ENCODE measurements at places on chromosomes 16 and 17.

DNA sequence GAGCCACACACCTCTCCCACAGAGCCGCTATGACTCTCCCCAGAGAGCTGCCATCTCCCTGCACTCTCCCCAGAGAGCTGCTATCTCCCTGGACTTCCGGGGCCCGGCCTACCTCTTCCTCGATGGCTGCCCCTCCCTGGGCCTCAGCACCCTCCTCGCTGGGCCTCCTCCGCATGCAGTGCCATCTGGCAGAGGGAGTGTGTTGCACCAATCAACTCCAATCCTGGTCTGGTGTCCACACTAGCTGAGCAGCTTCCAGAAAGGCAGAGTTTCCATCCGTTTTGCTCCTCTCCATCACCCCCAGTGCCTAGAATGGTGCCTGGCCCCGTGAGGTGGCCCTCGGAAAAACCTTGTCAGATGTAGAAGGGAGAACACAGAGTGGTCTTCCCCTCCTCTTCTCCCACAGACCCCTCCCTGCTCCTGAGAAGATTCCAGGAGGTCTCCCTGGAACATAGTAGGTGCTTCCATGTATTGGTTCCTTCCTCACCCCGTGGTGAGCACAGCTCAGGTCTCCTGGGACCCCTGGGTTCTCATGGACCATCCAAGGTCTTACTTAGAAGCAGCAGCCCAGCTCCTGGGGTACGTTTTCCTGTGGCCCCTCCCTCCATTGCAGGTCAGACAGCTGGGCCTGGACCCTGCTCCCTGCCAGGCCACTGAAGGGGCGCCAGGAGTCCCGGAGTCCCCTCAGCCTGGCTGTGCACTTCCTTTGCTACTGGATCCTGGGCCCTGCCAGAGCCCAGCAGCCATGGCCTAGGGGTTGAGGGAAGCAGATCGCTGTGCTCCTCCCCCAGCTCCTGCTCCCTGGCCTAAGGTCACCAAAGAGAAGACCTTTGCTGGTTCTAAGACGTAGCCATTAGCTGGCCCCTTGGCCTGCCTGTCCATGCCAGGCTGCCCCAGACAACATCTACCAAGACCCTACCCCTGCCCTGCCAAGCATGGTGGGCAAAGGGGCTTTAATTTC lies 233.8 kb upstream of the GSE1 start:
- DNase-seq, result no peak

DNA sequence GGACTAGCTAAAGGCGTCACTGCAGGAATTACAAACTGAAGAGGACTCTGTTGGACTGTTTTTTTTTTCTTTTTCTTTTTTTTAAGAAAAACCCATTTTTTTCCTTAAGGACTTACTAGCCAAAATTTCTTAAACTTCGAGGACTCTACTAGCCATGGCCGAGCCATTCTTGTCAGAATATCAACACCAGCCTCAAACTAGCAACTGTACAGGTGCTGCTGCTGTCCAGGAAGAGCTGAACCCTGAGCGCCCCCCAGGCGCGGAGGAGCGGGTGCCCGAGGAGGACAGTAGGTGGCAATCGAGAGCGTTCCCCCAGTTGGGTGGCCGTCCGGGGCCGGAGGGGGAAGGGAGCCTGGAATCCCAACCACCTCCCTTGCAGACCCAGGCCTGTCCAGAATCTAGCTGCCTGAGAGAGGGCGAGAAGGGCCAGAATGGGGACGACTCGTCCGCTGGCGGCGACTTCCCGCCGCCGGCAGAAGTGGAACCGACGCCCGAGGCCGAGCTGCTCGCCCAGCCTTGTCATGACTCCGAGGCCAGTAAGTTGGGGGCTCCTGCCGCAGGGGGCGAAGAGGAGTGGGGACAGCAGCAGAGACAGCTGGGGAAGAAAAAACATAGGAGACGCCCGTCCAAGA lies 878 bp downstream of the HEXIM1 start:
- peak; percentile 96 for DNase-seq

DNA sequence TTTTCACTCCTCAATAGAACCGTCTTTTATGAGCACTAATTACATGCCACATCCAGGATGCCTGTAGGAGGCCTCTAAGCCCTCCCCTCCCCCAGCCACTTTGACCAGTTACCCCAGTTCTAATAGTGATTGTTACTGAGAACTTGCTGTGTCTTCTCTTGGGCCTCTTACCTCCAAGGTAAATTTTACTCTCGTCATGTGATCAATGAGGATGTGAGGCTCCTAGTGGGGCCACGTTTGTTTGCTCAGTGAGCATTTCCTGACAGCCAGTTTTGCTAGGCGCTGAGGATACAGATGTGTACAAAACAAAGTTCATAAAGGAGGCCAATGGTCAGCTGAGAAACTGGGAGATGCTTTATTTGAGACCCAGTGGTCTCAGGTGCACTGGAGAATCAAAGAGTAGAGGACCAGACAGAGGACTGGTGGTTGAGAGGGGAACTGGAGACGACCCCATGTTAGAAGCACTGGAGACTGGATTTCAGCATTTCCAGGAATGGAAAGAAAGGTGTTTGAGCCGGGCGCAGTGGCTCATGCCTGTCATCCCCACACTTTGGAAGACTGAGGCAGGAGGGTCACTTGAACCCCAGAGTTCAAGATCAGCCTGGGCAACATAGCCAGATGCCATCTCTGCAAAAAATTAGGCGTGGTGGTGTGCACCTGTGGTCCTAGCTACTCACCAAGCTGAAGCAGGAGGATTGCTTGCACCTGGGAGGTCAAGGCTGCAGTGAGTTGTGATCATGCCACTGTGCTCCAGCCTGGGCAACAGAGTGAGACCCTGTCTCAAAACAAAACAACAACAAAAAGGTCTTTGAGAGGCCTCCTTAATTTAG lies 2.6 kb downstream of the ATP2C2 start:
- DNase-seq, result no peak

GRCh38 chr17:76266244-76266938 lies 1.2 kb downstream of the UBALD2 start:
- DNase-seq, result no peak

- no peak for DNase-seq
These were observed 5.7 kb downstream of the LLGL1 start for GRCh38 chr17:18231164-18231563.

GRCh38 chr16:88698646-88699045 lies 7.6 kb downstream of the RNF166 start:
- DNase-seq, result no peak

DNA sequence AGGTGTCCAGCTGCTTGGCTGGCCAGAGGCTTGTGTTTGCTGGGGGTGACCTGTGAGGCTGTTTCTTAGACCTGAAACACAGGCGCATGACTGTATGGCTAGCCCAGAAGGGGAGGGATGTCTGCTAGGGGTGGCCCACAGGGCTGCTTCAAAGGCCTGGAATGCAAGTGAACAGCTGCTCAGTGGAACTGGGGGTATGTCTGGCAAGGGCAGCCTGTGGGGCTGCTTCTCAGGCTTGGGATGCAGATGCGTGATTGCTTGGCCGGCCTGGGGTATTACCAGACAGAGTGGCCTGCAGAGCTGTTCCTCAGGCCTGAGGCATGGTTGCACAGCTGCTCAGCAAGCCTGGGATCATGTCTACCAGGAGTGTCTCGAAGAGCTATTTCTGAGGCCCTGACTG lies 20.5 kb downstream of the TANC2 start:
- no peak for DNase-seq

GRCh38 chr16:4515611-4516233 lies 22.9 kb downstream of the CDIP1 start:
- DNase-seq, result no peak

- peak; percentile 36 for DNase-seq
These were observed 28.6 kb downstream of the WSCD1 start for GRCh38 chr17:6098823-6099180.

DNA sequence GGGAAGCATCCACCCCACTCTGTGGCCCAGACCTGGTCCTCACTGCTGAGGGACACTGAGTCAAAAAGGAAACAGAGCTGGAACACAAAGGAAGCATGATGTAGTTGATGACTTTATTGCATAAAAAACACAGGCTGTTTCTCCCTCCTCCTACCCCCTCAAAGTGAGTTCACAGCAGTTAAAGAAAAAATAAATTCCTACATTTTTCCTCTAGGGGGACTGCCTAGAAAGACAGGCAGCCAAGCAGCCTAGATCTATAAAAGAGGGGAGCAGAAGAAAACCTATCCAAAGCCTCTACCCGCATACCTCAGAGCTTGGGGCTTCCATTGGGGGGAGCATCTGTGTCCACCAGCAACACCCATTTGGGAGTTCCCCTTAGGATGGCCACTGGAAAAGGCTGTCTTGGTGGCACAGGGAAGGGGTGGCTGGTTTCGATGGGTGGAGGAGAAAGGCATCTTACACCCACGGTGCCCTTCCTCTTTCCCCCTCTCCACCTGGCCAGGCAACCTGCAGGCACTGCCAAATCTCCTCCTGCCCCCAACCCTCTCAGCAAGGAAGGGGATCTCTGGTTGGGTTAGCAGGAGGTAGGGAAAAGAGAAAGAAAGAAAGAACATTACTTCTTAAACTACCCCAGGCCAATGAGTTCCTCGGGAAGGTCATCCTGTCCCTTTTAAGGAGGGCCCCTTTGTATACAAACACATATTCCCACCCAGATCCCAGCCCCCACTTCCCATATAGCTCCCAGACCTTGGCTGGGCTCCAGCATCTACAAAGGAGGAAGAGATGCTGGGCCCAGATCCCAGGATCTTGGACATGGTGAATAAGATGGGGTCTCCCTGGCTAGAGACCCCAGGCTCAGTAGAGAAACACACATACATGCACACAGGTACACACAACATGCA lies 4.0 kb upstream of the SCRN2 start:
- DNase-seq, result no peak

DNA sequence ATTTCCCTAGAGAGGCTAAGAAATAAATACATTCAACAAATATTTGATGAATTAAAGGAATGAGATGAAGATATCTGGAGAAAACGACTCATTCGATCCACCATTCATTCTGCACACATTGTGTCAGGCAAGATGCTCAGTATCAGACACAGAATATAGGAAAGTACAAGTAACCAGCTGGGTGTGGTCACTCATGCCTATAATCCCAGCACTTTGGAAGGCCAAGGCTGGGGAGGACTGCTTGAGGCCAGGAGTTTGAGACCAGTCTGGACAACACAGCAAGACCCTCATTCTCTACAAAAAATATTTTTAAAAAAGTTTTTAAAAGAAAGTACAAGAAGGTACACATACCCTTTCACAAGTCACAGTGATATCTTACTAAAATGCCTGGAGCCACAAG lies 42.3 kb downstream of the CRLF3 start:
- no peak for DNase-seq

DNA sequence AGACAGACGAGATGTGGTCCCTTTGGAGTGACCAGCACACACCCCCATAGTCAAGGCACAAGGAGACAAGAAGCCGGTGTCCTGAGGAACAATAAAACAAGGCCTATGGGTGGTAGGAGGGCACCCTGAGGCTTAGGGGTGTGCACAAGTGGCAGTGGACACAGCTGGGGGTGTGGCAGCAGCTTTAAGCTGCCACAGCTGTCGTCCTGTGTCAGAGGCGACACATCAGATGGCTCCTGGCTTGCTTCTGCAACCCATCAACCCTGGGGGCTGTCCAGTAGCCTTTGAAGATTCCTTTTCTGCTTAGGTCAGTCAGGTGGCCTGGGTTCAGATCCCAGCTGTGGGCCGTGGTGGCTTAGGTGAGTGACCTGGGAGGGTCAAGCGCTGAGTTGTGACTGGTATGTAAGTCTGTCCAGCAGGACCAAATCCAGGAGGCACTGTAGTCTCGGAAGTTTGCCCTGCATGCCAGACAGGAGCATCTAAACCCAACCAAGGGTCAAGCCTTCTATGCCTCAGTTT lies 15.8 kb downstream of the DRC3 start:
- peak; percentile 30 for DNase-seq

DNA sequence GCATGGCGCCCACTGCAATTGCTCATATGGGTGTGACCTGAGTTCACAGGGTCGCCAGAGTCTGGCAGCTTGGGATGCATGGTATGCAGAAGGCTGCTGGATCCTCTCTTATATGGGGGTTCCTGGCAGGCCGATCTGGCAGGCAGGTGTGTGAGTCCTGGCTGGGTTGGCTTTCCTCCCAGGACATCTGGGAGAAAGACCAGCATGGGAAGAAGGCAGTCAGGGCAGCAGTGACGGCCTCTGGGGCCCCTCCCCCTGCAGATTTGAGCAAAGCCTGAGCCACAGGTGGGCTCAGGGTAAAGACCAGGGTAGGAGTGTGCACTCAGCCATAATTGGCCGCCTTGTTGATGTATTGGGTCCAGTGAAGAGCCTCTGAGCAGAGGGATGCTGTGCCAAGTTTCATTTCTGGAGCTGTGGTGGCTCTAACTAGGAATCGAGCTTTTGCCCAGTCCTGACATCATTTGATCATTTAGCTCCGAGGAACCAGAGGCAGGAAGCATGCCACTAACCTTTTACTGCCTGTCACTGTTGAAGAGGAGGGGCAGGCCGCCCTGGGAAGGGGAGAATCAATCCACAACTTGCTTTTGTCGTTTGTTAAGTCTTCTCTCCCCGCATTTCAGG lies 174.3 kb downstream of the CCDC182 start:
- no peak for DNase-seq

DNA sequence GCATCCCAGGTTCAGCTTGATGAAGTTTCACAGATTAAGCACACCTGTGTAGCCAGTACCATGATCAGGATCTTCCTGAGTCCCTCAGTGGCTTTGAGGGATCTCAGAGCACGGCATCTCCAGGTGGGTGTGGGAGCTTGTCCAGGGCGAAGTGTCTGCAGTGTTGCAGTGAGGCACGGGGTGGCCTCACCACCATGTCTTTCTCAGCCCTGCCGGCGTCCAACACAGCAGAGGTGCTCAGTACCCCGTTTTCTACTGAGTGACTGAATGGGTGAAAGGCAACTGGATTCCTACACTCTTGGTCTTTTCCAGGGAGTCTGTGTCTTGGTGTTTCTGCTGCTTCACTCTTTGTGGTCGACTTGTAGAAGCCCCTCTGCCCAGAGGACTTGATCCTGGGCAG lies 63.7 kb downstream of the MPRIP start:
- no peak for DNase-seq

GRCh38 chr17:5706577-5707210 lies 122.4 kb upstream of the NLRP1 start:
- DNase-seq, result no peak

- DNase-seq, result no peak
These were observed 18.5 kb downstream of the CRLF3 start for GRCh38 chr17:30805944-30806456.

GRCh38 chr17:2837147-2837561 lies 40.9 kb downstream of the RAP1GAP2 start:
- no peak for DNase-seq

DNA sequence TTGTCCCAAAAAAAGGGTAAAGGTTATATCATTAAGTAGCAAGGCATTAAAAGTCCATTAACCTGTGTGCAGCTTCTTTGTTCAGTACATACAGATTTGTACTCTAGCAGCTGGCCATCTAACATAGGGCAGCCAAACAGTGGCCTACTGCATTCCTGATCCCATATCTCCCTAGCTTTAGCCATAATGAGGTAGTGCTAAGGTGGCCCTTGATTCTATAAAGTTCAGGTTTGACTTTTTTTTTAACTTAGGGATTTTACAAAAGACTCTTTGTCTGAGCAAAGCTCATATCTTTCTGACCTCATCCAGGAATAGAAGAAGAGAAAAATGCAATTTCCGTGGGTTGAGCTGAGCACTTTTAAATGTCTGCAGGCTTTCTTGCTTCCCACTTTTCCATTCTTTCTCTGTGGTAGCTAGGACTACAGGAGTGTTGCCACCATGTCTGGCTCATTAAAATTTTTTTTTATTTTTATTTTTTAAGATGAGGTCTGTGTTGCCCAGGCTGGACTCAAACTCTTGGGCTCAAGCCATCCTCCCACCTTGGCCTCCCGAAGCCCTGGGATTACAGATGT lies 19.5 kb upstream of the CDC6 start:
- no peak for DNase-seq

All from posterior vena cava (tissue), 2 donors.